ENCODE measurements at places on chromosomes 6 and 20.
A peak's percentile ranks its signal among the peaks of the same experiment; 100 is the strongest.

DNA sequence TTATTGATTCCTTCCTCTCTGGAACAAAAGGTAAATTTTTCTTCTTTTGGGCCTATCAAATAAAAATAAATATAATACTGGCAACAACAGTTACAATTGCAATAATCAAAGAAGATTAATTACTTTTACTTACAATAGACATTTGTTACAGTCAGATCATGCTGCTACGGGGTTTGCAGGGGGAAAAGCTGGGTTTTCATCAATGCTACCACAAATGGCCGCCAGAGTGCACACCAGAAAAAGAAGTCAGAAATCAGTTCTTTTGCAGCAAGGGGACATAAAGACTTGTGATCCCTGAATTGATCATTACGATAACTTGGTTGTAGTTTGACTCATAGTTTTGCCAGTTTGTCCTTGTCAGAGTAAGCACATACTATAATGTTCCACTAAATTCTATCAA lies 714.5 kb upstream of the EYS start:
- DNase-seq: no peak

DNA sequence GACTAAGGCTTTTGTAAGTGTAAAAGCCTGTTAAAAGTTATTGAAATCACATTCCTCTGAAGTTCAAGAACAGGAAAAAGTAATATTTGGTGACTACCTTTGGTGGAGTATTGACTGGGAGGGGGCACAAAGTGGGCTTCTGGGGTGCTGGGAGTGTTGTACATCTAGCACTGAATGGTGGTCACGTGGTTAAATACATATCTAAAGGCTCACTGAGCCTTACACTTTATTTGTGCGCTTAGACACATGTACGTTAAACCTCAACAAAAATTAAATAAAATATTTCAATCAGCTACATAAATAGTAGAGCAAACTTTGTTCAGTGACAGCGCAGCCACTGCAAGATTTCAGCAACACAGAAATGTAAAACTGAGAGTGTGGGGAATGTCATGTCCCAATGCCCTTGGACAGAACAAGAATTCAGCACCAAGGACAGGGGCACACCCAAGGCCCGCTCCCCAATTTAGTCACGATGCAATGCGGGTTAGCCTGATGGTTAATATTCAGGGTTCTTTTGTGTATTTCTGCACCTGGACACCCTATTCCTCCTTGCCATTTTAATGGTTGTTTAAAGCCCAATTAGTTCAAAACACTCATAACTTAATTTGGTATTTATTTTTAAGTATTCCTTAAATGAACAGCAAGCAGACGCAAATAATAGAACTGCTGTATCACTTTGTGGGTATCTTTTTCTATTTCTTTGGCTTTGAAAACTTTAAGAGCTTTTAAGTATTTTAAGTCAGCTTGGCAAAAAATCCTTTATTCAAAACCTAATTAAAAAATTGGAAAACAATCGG lies 37.4 kb downstream of the ANGPT4 start:
- DNase-seq: no peak

DNA sequence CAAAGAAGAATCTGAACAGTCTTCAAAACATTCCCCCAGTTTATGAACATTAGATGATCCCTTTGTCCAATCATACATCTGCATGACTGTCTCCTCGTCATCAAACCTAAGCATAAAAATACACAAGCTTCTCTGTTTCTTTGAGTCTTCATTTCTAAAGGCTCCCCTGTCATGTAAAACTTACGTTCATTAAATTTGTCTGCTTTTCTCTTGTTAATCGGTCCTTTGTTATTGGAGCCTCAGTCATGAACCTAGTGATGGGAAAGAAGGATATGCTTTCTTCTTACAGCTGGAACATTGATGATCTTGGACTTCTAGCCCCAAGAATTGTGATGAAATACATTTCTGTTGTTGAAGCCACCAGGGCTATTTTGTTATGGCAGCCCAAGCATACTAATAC lies 18.0 kb upstream of the RIPOR2 start:
- DNase-seq: no peak

GRCh38 chr6:154974485-154975149 lies 20.5 kb upstream of the TIAM2 start:
- DNase-seq: no peak

DNA sequence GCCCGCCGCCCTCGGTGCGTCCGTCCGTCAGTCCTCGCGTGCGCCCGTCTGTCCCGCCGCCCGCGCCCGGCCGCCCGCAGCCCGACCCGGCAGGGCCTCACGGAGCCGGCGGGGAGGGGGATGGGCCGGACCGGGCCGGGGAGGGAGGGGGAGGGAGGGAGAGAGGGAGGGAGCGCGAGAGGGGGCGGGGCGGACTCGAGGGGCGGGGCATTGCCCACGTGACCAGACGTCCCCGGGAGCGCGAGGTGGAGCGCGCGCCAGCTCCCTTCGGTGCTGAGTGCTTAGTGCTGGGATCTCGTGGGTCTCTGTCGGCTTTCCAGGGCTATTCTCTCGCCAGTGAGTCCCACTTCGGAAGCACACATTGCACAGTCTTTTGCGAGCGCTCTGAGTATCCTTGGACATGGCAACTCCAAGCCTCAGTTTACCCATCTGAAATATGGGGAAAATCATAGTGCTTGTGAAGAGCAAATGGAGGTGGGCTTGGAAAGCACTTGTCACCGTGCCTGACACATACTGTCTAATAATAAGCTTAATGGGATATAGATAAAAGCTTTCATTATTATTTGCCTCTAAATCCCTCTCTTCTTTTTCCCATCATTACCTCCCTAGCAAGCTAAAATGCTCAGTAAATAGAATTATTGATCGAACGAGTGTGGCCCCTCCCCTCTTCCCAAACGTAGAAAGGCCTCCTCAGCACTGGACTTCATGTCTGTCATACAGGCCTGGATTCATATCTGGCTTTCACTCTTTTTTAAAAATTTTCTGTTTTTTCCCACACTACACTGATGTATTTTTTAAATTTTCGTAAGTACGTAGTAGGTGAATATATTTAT lies at the start of gene NCOA6:
NCOA6 (minus strand) TSS at position 122 of the 833 bp plus-strand sequence. CDS start 43,296 bp downstream, outside the sequence.
- peak; percentile 86 for DNase-seq

DNA sequence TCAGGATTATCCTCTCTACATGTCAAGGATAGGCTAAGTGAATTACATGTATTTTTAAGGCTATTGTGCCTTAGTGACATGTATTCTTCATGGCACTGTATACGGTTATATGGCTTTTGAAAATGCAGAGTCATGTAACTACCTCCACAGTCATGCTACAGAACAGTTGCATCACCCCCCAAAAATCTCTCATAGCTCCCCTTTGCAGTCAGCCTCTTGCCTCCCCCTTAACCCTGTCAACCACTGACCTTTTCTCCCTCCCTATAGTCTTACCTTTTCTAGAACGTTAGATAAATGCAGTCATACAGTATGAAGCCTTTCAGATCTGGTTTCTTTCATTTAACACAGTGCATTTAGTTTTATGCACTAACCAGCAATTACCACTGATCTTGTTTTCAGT lies 10.3 kb upstream of the RNF24 start:
- no peak for DNase-seq

- no peak for DNase-seq
Measured at GRCh38 chr6:161590961-161591627, 317.2 kb upstream of the AGPAT4 start.

DNA sequence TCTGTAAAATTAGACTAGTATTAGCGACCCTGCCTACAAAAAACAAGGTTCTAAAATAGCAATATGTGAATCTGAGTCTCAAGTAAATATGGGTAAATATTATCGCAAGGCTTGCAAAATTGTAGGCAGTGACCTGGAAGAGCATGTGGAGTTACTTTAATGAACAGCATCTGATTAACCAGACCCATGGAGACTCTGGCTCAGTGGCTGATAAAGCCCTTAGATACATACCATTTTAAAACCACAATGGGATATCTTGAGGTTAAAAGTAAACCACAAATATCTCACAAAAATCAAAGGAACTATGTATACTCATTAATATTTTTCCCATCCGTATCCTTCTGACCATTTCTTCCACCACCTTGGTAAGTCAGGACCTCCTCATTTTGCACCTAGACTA lies 187.0 kb downstream of the MTFR2 start:
- no peak for DNase-seq

DNA sequence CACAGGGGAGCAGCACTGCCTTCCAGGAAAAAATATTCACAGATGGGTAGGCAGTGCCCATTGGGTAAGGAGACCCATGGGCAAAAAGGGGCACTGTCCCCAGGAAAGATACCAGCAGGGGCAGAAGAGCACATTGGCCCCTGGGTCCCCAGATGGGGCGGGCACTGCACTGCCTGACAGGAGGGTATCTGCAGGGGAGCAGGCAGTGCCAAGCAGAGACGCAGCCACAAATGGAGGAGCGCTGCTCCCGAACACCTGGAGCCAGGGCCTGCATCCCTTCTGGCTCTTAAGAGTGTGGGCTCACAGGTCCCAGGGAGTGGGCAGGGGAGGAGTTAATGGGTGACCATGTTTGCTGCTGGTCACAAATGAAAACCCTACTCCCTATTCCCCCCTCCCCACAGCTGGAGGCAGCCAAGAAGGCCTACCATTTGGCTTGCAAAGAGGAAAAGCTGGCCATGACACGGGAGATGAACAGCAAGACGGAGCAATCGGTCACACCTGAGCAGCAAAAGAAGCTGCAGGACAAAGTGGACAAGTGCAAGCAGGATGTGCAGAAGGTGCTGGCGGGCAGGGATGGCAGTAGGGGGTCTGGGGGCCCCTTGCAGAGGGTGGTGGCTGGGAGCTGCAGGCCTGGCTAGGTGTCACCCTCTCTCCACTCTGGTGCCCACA lies 27.0 kb downstream of the SPDEF start:
- DNase-seq: no peak

DNA sequence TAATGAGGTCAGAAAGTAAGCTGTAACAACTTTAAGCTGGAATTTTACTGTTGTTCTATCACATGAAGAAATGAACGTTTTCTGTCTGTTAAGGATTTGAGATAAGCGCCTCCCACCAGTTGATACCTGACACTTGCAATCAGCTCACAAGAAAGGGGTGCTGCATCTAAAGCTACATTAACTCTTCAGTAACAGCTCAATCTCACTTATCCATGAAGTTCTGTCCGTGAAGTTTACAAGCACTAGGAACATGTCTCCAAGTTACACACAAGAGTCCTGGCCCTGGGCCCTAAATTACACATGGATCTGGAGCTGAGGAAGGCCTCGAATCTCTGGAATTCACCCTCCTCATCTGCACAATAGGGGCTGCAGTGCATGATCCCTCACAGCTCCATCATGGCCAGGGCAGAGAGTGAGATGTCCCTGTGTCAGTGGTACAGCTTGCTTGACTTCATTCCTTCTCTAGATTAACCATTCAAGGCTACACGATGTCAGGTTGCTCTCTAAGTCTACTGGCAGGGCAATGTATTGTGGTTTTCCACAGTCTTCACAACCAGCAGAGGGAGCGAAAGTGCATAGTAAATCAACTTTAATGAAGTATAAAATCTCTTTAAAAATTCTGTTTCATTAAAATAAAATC lies 182.4 kb upstream of the MCHR2 start:
- DNase-seq: no peak

DNA sequence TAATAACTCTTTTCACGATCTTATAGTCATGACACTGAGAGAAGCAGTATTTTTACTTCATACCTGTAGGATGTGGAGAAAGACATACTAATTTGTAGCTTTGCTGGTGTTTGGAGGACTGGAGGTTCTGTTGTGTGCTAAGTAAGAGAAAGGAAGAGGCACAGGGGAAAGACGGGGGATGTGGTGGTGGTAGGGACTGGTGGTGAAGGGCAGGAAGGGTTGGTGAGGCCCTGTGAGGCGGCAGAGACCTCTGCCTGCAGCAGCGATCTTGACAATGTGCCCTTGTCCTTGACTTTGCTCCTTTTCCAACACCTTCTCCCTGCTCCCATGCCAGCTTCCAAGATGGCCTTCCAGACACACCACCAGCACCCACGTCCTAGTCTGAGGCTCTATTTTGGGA lies 32.6 kb upstream of the MPC1 start:
- DNase-seq: no peak

GRCh38 chr6:164412566-164412965 lies 896.8 kb downstream of the C6orf118 start:
- DNase-seq: no peak

DNA sequence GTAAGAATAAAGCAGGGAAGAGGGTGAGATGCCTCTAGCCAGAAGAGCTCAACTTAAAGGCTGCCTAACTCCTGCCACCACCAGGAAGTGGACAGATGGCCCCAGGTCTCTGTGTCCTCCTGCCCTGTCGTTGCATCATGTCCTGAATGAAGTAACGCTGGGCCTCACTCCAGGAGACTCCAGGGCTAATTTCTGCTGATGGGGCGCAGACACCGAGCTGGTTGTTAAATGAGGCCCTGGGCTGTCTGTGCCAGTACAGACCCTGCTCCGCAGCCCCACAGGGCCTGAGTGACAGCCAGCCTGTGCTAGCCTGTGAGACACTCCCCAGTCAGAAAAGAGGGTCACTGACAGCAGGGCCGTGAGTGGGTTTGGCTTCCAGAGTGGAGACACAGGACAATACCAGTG lies 6.5 kb downstream of the IP6K3 start:
- no peak for DNase-seq

DNA sequence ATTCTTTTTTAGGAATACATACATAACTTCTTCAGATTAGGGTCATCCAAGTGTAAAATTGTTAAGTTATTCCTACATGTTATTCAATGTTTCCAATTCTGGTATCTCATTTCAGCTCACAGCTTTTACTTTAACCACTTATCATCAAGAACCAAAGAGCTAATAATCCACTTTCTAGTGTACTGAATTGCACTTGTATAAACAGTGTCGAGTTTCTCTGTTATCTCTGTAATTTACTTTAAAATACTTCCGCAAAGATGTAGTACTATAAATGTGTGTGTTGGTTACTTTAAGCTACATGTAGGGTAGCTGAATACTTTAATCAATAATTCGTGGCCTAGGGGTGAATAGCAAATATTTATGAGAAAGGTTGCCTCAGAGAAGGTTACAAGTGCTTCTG lies 8.8 kb upstream of the GJA1 start:
- no peak for DNase-seq

GRCh38 chr20:58645412-58645968 lies 5.6 kb upstream of the STX16 start:
- DNase-seq: no peak

DNA sequence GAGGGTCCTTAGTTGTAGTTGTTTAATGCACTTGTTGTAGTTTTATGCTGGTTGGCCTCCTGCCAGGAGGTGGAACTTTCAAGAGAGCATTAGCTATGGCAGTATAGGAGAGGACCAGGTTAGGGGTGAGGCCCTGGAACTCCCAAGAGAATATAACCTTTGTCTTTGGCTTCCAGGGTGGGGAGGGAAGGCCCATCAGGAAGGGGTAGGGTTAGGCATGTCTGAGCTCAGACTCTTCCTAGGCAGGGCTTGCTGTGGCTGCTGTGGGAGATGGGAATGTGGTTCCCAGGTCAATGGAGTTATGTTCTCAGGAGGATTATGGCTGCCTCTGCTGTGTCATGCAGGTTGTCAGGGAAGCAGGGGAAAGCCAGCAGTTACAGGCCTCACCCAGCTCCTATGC lies 20.0 kb upstream of the GABRR1 start:
- DNase-seq: no peak

Measured in stimulated activated CD4-positive, alpha-beta T cell treated with anti-CD3 and anti-CD28 coated beads, Interleukin-1b, Interleukin-23, amount 100 ng/mL, for 1 hour (primary cell).